ENCODE measurements at places on chromosomes 12 and 14.

GRCh38 chr12:54622463-54623183 is 12.1 kb downstream of the LACRT start:
- DNase-seq = no peak

GRCh38 chr12:19190292-19191031 is 60.9 kb downstream of the PLEKHA5 start:
- no peak for DNase-seq

DNA sequence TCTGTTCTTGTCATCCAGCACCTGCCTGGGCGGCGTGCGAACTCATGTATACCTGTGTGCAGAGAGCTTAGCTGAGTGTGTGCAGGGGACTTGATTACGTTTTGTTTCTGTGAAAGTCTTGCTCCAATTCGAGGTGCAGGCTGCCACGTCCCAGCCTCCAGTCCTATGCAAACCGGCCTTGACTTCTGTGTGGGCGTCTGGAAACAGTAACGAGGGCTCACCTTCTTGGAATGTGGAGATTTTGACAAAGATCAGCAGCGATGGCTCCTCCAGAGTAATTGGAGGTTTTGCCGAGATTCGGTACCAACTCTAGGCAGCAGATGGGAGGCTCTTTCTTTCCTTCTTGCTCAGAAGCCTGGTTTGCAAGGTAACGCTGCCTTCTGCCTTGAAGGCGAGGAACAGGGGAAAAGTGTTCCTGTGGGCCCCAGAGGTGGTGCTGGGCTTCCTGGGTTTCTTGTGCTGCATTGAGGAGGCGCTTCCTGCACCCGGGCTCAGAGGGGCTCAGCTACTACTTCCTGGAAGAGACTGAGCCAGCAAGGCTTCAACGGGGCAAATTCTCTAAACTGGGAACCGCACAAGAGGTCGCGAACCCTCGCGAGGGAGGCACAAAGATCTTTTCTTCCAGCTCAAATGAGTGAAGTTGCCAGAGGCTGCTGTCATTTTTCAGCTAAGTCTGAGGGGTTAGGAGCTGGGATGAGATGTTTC is 249.0 kb downstream of the AACS start:
- DNase-seq = no peak

GRCh38 chr12:53219292-53219955 is 12.4 kb upstream of the ITGB7 start:
- DNase-seq = no peak

DNA sequence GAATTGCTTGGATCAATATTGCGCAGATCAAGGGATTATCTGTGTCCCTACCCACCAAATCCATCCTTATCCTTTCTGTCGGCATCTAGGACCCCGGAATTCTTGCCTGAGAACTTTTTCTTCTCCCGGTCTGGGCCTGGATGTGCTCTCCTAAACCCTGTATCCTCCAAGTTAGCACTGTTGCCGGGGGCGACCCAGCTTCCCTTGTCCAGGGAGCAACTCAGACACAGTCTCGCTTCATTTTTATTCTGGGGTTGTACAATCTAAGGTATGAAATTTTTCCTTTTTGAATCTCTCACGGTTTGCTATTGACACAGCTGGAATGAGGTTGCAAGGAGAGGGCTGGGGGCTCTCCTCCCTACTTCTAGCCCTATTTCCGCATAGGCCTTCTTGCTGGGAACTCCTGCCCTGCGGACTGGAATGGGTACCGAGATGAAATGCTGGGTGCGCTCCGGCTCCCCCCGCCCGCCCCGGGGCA is 403 bp upstream of the PNP start:
- no peak for DNase-seq

GRCh38 chr14:93977790-93978581 is 1.6 kb upstream of the ASB2 start:
- peak; percentile 64 for DNase-seq

DNA sequence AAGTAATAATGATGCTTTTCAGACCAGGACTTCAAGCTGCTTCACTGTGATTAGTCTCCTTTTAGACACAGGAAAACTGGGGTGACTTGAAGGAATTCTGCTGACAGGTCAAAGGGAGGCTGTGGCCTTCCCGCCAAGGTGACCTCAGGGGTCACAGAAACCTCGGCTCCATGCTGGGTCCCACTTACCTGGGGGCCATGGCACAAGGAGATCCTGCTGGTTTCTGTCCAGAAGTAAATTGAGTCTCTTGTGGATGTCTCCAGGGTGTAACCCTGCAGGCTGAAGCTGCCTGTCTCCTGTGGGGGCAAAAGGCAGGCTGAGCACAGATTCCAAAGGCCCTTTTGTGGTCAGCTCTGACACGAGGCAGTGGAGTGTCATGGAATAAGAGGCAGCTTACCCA is 138.7 kb upstream of the MED13L start:
- no peak for DNase-seq

DNA sequence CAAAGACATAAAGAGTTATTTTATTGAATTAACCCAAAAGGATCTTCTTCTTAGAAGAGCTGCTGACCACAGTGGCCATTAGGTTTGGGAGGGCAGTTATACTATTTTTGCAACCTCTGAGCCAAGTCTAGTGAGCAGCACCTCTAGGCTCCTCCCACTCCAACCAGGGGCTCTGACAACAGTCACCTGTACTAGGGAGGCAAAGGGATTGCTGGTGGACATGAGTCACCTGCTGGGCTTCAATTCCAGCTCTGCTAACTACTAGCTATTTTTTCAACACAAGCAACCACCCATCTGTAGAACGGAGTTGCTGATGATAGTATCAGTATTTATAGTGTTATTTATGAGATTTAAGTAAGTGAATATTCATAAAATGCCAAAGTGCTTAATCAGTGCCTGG is 166.0 kb downstream of the KLHL28 start:
- no peak for DNase-seq

DNA sequence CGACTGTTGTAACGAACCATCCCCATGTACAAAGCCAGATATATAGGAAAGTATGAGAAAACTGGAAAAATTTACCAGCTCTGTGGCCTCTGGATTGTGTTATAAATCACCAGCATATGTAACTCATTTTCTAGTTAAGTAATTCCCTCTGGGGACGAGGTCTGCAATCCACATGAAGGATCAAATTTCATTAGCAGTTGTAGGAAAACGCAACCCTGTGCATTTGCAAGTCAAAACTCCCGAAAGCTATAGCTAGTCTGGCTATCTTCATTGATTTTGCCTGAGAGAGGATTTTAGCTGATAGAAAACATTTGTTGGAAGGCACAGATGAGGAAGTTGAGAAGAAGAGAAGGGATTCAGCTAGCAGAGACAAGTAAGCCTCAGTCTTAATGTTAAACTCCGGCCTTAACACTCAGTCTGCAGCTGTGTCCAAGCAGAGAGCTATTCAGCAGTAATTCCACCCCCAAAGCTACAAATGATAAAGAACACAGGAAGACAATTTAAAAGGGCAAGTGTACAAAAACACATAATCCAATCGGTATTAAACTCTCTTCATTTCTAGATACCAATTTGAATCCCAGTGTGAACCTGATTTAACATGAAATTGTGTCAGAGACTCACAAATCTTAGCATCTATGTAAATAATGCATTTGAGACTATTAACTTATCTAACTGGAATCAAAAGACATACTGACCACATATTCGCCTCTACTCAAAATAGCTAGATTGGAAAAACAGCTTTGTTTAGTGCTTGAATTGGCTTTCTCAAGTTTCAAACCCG is 54.2 kb upstream of the CERS5 start:
- DNase-seq = no peak

- no peak for DNase-seq
These were observed 123.2 kb downstream of the CHST11 start for GRCh38 chr12:104579718-104580495.

DNA sequence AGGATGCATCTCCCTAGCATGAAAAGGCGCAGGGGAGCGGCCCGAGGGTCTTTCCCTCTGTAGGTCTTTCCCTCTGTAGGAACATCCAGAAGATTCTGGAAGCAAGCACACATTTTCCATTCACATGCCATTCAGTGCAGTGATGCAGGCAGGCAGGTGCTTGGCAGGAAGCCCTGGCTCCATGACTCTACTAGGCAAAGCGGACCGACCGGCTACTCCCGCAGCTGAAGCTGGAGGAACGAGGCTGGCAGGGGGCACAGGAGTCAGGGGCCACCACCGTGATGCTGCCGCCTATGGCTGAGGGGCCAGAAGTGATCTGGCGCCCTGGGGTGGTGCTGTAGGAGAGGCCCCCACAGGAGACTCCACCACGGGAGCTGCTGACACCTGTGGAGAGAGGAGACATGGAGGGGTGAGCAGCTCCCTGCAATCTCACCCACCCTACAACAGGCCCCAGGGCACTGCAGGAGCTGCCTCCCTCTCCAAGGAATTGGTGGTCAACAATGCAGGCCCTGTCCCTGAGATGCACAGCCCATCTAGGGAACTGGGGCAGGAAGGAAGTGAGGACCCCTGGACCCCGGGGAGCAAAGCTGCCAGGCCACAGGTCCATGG is 6.5 kb downstream of the KRT85 start:
- no peak for DNase-seq

GRCh38 chr12:46361667-46362034 is 10.9 kb downstream of the SLC38A2 start:
- no peak for DNase-seq

DNA sequence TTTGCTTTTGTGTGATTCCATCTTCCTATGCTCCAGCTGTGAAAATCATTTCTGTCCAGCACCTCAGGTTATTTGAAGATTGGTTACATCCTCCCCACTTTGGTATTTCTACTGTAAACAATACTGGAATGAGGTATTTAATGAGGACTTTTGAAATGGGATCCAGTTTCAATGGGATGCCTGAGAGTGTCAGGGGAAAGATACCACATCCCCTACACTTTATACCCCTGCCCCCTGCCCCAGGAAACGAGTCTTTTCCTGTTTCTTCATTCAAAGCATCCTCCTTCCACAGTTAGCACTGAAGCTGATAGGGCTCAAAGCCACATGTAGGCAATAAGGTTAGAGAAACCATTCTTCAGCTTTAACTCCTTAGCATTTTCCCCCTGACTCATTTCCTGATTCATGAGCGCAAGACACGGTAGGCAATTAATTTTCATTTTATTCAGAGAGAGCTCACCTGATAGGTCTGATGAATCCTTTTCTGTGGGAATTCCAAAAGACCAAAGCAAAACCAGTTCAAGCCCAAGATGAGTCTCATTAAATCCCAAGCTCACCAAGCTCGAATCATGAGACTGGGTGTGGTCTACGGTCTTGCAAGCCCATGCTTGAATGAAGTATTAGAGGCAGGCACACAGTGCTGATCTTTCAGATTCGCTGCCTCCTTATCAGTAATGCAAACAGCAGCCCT is 143.6 kb upstream of the CRY1 start:
- no peak for DNase-seq

GRCh38 chr12:47178014-47178413 is 98.3 kb upstream of the AMIGO2 start:
- no peak for DNase-seq

- no peak for DNase-seq
These were observed 297.9 kb upstream of the AMIGO2 start for GRCh38 chr12:47377414-47378221.

GRCh38 chr12:56338308-56339157 is at the start of gene IL23A:
TSS of gene IL23A (plus strand) at chr12:56338884. CDS start at chr12:56339045, 161 bp downstream.
- peak; percentile 85 for DNase-seq

- no peak for DNase-seq
These were observed 12.6 kb downstream of the RXYLT1 start for GRCh38 chr12:63792338-63792737.

GRCh38 chr14:62314871-62315270 is 552.7 kb downstream of the SNAPC1 start:
- no peak for DNase-seq

DNA sequence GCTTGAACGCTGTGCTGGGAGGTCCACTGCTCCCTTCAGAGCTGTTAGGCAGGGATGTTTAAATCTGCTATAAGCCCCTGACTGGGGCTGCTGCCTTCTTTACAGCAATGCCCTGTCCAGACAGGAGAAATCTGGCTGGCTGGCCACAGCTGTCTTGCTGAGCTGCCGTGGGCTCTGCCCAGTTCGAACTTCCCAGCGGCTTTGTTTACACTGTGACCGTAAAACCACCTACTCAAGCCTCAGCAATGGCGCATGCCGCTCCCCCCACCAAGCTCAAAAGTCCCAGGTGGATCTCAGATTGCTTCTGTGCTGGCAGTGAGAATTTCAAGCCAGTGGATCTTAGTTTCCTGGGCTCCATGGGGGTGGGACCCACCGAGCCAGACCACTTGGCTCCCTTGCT is 35.8 kb downstream of the CKAP4 start:
- no peak for DNase-seq

DNA sequence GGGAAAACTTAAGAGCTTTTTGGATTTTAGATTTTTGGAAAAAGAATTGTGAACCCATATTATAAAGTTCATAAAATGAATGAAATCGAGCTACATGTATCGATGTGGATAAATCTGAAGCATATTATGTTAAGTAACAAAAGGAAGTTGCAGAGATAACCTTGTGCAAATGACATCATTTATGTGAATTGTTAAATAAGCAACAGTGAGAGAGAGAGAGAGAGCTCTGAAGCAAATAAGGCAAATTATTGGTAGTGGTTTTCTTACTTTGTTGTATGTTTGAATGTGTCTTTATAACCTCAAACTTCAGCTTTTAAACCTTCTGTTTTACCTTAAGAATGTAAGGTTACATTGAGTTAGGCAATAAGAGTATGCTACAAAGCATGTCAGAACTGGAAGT is 78.8 kb downstream of the ERC1 start:
- no peak for DNase-seq

GRCh38 chr14:93183596-93184317 is 940 bp downstream of the MOAP1 start:
- no peak for DNase-seq

DNA sequence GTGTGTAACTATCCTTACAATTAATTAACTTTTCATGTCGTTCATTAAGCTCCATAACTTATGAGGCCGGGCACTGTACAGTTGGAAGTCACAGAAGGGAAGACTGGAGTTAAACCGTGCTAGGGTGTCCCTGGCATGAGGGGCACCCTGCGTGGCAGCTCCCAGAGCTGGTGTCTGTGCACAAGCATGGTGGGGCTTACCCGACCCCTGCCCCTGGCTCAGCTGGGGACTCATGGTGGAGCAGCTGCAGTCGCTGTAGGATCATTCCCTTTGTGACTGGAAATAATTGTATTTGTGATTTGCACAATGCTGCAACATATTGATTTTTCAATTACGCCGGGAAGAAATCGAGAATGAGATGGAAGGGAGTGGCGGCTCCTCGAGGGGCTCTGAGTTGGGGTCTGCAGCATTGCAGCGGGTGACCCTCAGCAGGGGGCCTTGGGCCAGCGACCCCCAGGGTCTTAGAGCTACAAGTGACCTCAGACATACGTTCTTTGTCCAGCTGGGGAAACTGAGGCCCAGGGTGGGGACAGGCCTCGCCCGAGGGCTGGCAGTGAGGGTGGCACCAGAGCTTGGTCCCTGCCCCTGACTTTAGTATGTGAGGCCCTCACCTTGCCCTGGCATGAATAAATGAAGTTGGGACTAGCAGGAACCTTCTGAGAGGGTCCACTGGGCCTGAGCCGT is 125.4 kb downstream of the KIF26A start:
- DNase-seq = no peak

- DNase-seq = no peak
These were observed 55.4 kb downstream of the AKAP6 start for GRCh38 chr14:32384464-32384863.

DNA sequence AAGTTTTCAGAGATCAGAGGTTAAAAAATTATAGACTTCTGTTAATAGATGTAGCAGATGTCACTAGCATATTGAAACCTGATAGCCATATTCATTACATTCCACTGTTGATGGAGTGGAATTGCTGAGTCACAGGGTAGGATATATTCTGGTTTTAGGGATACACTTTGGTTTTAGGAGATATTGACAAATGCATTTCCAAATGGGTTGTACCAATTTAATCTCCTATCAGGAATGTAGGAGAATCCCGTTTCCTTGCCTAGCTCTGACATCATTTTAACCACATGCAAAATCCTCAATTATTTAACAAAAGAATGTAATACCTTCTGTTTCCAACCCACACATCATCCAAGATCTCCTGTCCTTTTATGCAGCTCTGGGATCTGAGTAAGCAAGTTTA is 30.7 kb upstream of the ESR2 start:
- DNase-seq = no peak
